ENCODE measurements at places on chromosomes 2 and 18. TPM values are rescaled to one million over a fixed set of nuclear protein-coding genes. Genes with fewer than 3 reads are reported as not detected.

DNA sequence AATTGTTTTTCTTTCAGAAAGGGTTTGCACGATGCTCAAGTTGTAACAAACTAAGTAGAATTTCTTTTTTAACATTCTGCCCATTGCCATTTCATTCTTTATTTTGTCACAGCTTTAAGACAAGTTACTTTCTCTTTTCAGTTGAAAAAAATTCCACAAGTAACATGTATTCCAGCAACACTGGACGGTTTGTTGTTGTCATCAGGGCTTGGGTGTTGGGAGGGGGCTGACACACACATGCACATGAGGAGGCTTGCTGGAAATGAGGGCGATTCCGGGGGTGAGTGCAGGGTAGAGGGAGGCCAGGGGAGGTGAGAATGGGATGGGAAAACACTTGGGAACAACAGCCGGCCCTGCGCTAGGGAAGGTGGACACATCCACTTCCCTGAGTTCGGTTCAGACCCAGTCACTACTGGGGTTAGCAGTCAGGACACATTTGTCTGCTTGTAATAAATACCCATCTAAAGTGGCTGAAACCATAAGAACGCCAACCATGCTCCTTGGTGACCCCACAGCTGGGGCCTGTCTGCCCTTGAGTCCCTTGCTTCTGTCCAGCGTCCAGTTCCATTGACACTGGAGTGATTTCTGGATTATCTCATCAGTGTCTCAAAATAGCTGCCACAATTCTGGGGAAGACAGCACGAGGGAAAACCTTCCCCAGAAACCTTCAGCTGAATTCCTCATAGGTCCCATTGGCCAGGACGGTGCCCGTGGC, 141.8 kb upstream of the BCL2L11 start:
- DNase-seq = no peak

DNA sequence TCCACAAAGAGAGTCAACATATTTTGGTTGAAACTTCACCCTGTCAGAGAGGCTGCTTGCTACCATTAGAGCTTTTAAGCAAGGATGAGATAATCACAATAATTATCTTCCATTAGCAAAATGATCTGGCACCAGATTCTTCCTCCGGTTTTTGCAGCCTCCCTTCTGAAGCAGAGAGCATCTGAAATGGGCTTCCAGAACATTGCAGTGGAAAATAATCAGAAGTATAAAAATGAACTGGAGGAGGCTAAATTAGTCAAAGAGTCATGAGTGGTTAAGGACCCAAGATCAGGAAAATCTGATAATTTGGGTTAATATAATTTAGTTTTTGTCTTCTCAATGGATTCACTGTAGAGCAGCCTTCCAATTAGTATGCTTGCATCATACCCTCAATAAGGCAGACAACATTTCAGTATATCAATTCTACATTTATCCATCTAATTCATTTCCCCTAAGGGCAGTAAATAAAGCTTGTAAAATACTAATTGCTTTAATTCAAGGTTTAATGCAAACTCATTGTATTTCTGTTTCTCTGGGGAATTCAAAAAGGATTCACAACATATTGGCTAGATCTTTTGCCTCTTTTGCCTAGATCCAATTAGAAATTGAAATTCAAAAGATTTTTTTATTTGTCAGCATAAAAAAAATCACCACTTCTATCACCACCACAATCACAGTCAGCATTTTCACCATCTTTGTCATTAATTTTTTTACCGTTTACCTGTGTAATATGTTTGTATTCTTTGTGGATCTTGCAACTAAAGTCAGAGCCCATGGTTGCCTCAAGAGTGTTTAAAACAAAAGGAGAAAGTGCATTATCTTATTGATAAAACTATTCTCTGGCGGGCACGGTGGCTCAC, 537.2 kb upstream of the DCC start:
- DNase-seq = no peak

GRCh38 chr2:222568865-222569264, 87.0 kb downstream of the FARSB start:
- DNase-seq = no peak

- DNase-seq = no peak
Measured at GRCh38 chr2:15955232-15955988, 15.1 kb downstream of the MYCN start.

DNA sequence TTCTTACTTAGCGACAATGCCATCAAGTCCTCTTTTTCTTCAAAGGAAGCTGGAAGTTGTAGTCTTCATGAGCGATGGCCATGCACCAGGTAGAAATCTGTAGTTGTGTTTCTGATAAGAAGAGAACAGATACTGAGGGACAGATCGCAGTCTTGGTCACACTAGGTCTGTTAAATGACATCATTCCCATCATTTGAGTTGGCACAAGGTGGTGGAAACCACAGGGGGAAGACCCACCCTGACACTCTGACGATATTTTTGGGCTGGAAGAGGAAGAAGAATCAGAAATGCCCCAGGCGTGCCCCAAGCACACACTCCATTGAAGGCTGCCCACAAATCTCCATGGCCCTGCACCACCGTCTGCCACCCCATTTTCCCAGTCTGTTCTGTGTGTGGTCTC, 89.0 kb upstream of the BOD1L2 start:
- no peak for DNase-seq

- DNase-seq = peak; percentile 49
Measured at GRCh38 chr2:197191177-197191939, 119.2 kb downstream of the ANKRD44 start.

- no peak for DNase-seq
Measured at GRCh38 chr2:149679286-149679685, 91.7 kb upstream of the MMADHC start.

GRCh38 chr18:52723550-52723970, 383.6 kb downstream of the DCC start:
- DNase-seq = no peak

DNA sequence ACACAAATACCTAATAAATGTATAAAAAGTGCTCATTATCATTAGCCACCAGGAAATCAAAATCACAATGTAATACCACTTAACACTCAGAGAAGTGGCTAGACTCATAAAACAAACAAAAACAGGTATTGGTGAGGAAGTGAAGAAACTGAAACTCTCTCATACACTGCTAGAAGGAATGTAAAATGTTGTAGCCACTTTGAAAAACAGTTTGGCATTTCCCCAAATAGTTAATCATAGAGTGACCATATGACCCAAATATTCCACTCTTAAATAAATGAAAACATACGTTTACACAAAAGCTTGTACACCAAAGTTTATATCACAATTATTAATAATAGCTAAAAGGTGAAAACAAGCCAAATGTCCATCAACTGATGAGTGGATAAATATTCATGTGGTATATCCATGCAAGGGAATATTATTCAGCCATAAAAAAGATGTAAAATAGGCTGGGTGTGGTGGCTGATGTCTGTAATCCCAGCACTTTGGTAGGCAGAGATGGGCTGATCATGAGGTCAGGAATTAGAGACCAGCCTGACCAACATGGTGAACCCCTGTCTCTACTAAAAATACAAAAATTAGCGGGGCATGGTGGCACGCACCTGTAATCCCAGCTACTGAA, 86.2 kb upstream of the COL5A2 start:
- no peak for DNase-seq

DNA sequence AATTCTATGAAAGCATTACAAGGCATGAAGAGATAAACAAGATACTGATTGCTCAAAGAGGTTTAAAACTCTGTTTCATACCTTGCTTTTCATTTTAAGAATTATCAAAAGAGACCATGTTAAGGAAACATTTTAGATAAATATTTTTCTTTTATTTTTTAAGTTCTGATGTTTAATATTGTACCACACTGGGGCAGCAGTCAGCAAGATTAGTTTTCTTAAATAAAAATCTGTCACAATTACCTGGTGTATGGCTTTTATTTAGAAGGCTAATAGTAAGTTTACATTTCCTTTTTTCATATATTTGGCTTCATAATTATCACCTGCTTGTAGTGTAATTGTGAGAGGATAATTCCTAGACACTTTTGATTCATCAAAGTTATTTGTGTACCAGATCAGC, 46.4 kb downstream of the ZNF804A start:
- DNase-seq = no peak

GRCh38 chr2:20291846-20292408, 58.7 kb downstream of the PUM2 start:
- DNase-seq = no peak

The CMPK2 gene
- 10.7 TPM for total RNA-seq

The NTSR2 gene
- not detected for total RNA-seq

The FBLN7 gene
- total RNA-seq = 8.1 TPM

The E2F6 gene
- 40.2 TPM for total RNA-seq

The LIMS2 gene
- not detected for total RNA-seq
